ENCODE measurements at places on chromosomes 7 and 10. TPM values are rescaled to one million over a fixed set of nuclear protein-coding genes. Genes with fewer than 3 reads are reported as not detected.

The NT5C3A gene
- total RNA-seq = 67.7 TPM

The CALHM3 gene
- total RNA-seq = not detected

DNA sequence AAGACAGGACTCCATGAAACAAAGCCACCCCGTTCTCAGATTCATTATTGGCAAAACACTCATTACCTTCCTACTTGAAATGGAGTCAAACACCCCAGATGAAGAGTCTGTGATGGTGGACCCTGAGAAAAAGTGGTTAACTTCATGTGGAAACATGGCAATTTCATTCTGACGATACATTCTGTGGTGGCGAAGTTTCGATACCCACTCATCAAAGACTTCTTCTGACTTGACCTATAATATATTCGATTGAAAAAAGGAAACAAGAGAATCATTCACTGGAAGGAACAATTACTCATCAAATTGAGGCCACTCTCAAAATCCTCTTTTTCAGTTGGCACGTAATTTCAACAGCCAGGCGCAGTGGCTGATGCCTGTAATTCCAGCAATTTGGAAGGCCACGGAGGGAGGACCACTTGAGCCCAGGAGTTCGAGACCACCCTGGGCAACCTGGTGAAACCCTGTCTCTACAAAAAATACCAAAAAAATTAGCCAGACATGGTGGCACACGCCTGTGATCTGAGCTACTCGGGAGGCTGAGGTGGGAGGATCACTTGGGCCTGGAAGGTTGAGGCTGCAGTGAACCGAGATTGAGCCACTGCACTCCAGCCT lies 108.8 kb upstream of the GSDME start:
- no peak for DNase-seq

The FKBP14 gene
- total RNA-seq = 35.4 TPM

GRCh38 chr10:5402798-5403197 lies 1.8 kb downstream of the TUBAL3 start:
- no peak for DNase-seq

DNA sequence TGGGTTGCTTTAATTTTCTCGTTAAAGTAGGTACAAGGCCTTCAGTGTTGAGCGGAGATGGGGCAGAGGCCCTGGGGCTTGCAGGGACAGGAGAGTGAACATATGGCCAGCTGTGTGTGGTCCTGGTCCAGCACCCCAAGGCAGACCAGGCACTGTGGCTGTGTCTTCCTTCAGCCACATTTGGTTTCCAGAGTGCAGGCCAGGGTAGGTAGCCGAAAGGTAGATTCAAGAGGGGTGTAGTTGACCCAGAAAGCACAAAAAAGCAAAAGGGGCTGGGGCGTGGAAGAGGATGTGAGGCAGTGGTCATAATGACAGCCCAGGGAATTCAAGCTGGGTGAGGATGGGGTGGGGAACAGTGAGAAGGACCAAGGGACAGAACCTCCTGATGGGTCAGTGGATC lies 21.3 kb upstream of the CHST15 start:
- no peak for DNase-seq

GRCh38 chr10:92208736-92209135 lies 82.1 kb downstream of the CPEB3 start:
- DNase-seq = peak; percentile 43
